OCI-LY7 (cell line): ENCODE measurements at places on chromosomes 6 and 20.

DNA sequence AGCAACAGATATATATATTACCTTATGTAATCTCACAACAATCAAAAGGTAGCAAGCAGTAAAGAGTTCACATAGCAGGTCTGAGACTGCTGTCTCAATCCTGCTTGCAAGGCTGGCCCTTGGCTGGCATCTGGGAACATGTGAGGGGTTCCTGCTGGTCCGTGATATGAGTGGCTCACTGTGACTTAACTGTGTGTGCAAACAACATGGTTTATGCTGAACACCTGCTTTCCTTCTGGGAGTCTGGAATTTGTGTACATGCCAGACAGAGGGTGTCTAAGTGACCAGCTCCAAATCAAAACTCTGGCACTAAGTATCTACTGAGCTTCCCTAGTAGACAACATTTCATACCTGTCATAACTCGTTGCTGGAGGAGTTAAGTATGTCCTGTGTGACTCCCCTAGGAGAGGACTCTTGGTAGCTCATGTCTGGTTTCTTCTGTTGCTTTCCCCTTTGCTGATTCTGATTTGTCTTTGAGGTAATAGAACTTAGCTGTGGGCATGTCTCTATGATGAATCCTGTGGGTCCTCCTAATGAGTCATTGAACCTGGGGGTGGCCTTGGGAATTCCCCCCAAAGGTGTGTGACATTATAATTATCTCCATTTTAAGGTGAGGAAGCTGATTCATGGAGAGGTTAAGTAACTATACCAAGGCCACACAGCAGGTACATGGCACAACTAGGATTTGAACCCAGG is 131.6 kb upstream of the NEDD9 start:
- no peak for DNase-seq

DNA sequence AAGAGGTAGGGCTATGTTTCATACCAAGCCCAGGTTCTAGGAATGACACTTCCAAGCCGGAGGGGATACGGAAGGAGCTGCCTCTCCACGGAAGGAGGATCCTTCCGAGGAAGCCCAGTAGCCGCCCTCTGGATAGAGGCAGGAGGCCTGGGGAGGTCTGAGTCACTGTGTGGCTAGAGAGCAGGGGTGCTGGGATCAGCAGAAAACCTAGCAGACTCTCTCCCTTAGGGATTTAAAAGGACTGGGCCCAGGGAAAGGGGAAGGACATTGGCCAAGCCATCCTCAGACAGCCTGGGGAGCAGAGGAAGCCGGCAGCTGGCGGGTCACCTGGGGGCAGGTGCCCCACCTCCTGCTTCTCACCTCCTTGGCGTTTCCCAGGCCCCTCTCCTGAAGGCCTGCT is 36.6 kb upstream of the NFATC2 start:
- no peak for DNase-seq

- peak; percentile 23 for DNase-seq
These were observed 29.9 kb upstream of the MTRF1L start for GRCh38 chr6:153032255-153032882.

DNA sequence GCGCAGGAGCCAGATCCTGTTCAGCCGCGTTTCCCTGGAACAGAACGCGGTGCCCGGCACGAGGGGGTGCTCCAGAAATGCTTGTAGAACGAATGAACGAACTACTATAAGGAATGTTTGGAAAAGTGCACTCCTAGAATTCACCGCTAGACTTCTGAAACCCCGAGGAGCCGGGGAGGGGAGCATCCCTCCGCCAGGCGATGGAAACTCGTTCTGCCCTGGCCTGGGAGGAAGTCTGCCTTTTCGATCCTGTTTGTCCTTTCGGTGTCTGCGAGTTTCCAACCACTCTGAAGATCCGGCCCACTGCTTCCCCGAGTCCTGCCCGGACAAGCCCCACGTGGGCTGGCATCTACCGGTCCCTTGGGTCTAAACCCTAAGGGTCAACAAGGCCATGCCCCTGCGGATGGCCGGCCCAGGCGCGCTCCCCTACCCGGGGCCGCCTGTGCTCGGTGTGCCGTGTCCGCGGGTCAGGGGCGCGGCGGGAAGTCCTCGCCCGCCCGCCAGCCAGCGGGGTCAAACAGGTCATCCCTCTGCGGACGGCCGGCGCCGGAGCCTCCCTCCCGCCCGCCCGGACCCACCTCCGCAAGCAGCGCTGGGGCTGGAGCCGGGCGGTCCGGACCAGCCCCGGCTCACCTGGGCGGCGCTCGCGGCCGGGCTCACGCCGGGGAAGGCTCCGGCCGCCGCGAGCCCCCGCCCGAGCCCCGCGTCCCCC is 526 bp downstream of the SULF2 start:
- DNase-seq: no peak

DNA sequence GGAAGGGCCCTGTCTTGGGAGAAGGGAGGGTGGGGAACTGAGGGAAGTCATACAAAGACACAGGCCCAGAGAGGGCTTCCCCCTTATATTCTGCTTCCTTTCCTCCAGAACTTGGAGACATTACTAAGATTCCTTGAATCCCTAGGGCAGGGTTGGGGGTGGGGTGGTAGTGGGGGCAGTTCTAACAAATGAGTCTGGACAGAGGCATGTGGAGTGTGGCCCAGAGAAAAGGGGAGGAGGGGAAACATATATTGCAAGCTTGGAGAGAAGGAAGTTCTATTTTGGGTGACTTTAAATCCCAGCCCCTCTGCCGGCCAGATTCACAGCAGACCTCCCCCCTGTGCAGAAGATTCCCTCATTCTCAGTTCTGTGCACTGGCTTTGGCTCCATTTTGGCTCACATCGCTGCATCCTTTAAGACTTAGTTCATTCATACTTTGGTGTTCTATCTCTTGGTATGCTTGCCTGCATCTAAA is 43.7 kb downstream of the DAAM2 start:
- no peak for DNase-seq

- DNase-seq: peak; percentile 84
These were observed 75.5 kb downstream of the NOL4L start for GRCh38 chr20:32509639-32510066.

GRCh38 chr6:1749041-1749440 is 139.3 kb downstream of the FOXC1 start:
- DNase-seq: no peak

GRCh38 chr6:107493158-107494057 is 3.5 kb downstream of the SOBP start:
- DNase-seq: no peak

GRCh38 chr6:112936504-112936903 is 589.4 kb downstream of the RFPL4B start:
- DNase-seq: no peak

DNA sequence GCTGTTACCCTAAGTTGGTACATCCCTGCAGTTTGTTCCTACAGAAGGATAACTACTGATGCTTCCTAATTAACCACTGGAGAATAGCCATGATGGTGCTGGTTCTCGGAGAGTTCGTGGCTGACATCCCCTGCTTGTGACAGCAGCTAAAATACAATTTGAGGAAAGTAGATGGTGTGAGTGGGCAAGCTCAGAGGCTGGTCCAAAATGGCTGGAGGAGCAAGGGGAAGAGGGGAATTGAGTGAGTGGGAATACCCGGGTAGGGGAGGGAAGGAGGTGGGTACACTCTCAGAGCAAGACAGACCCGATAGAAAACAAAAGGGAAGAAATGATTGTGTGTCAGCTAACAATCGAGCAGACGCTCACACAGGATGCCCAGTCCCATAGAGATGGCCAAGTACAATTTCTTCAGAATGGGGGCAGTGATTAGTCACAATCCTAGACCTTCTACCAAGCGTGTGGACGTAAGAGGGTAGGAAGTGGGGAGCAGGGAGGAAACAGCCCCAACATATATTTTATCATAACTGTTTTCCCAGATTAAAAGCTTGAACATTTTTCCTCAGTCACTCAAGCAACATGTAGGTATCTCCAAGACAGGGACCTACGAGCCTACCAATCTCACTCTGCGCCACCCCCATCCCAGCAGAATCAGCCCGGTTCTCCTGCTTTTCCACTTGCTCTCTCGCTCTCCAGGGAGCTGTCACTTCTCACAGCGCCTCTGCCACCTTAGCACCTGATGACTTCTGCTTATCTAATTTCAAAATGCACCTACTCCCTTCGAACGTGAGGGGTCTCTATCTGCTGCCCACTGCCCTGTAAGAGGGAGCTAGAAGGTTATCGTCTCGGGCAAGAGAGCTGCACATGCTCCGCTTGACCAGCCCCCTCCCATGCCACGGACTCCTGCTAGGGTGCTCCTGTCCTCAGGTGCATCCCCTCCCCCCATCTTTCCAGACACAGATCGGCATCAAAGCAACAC is 26.2 kb downstream of the RIPOR2 start:
- DNase-seq: peak; percentile 69

- no peak for DNase-seq
These were observed 279.6 kb downstream of the PRL start for GRCh38 chr6:22017272-22017671.

DNA sequence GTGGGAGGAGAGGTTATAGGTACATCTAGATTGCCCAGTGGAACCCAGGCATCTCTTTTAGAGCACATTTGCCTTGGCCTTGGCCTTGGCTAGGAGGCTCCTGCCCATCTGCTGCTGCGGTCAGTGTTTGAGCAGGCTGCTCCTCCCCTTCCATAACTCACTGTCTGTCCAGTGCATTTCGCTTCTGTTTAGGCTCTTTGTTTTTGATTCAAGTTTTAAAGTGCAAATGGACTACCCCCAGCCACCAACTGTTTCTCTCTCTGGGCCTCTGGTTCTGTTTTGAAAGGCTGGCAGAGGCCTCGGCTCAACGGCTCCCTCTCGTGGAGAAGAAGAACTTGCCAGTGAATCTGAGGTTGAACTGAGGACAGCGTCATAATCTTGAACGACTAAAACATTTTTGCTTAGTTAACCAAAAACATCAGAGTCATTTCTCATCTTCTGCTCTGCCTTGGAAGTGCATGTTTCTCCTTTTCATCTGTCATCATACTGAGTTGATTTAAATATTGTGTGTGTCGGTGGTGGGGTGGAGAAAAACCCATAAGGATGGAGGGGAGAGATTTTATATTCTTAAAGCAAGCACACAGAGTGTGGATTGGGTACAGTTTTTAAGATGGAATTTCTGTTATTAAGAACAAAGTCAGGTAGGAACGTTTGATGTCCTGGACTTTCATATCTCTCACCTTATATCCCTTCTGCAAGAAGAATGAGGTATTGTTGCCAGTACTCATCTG is 171.4 kb downstream of the DTNBP1 start:
- peak; percentile 57 for DNase-seq

GRCh38 chr6:162251257-162251656 is 476.3 kb downstream of the PRKN start:
- no peak for DNase-seq

GRCh38 chr6:139030228-139030963 is 1.9 kb downstream of the ABRACL start:
- DNase-seq: peak; percentile 87

GRCh38 chr6:70059039-70059719 is 192.8 kb downstream of the COL19A1 start:
- no peak for DNase-seq

GRCh38 chr6:123994891-123995635 is 191.4 kb downstream of the NKAIN2 start:
- DNase-seq: no peak

DNA sequence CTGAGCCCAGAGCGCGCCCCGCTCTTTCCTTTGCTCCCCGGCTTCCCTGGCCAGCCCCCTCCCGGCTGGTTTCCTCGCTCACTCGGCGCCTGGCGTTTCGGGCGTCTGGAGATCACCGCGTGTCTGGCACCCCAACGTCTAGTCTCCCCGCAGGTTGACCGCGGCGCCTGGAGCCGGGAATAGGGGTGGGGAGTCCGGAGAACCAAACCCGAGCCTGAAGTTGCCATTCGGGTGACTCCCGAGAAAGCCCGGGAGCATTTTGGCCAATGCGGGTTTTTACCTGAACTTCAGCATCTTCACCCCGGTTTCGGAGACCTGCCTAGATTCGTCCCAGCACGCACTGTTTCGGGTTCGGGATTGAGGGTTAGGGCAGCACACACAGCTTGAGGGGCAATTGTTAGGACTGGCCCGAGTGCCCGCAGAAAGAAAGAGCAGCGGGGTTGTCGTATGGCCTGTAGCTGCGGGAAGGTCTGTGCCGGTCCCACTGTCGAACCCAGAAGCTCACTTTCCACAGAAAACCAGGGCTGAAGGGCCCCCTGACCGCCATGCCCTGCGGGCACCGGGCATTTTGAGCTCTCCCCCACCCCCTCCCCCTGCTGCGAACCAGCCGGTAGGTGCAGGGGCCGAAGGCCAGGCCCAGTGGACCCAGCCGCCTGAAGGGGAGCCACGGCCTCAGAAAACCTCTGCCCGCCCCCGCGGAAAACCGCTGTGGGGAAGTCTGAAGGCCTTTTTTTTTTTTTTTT is 2.1 kb downstream of the FOXP4 start:
- no peak for DNase-seq

GRCh38 chr6:133463790-133464189 is 222.6 kb downstream of the EYA4 start:
- DNase-seq: no peak

GRCh38 chr6:80605165-80605989 is 498.9 kb downstream of the BCKDHB start:
- DNase-seq: no peak

GRCh38 chr6:97864826-97865225 is 581.8 kb upstream of the MMS22L start:
- DNase-seq: no peak

GRCh38 chr6:128483472-128484135 is 36.8 kb downstream of the PTPRK start:
- DNase-seq: no peak

DNA sequence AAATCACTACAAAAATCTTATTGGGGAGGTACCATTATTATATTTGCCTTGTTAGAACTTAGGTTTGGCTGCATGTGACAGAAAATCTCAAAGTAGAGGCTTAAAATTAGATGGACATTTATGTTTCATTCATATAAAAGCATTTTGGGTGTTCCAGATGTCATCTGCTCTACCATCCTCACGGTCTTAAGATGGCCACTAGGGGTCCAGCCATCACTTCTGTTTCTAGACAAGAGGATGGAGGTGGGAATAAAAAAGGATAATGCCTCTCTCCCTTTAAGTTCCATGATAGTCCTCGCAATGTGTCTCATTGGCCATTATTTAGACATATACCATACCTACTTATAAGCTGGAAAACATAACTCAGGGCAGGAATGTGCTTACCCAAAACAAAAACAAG is 929.5 kb downstream of the KIF16B start:
- peak; percentile 18 for DNase-seq
